Central memory CD4-positive, alpha-beta T cell (primary cell): ENCODE measurements at places on chromosomes 4 and X.

GRCh38 chrX:151393514-151393913 is 3.5 kb upstream of the VMA21 start:
- peak; percentile 81 for DNase-seq

DNA sequence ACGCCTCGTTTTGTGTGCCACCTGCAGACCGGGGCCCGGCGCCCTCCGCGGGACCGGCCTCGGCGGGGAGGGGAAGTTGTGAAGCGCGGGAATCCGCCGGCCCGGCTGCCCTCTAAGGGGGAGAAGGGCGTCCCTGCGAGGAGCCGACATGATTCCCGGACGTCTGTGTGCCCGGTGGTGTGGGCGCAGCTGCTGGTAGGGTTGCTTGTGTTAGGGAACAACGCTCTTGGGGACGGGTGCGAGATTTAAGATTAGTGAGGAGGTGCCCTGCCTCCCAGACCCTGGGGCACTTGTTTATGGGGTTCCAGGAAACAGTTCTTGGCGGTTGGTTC is 627 bp downstream of the CDKN2AIP start:
- no peak for DNase-seq

DNA sequence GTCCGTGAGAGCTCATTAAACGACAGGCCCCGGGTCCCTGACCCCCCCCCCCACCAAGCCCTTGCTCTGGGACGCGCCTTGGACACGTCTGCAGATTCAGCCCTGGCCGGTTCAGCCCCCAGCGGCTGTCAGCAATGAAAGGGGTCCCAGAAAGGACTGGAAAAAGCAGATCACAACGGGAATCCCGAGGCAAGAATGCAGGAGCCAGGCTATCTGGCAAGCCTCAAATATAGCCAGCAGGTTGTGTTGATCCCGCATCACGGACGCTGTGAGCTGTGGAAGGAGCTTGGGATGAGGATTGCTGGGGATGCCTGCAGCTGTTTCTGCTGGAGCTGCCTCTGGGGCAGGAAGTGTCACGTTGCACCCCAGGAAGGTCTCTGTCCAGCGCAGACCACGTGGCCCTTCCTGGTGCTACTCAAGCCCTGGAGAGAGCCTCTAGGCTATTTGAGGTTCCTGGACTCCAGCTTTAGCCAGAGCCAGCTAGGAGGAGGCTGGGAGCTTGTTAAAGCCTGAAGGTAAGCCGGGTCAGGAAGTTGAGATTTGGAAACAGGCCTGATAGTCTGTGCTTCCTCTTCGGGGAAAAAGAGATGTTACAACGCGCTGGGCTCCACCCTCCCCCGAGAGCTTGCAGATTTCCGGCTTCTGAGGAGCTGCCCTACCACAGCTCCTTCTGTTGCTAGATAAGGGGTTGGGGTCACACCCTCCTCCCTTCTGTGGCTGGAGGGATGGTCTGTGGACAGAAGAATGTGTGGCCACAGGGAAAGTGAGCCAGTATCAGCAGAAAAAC is 19.3 kb upstream of the CSF2RA start:
- peak; percentile 38 for DNase-seq

DNA sequence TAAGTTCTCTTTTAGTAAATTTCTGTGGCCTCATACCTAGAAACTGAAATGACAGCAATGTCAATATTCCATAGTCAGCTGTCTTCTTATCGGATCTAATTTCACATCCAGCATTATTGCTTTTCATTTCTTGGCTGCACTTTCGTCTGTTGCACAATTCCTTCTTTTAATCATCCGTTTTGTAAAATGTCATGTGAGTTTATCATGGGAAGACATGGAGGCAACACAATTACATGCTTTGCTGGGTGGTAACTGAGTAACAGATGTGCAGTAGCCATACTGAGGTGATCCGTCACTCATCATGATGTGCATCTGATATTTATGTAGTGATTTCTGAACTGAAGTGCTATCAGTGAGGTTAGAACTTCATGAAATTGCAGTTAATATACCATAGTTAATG is 68.3 kb upstream of the SLC7A11 start:
- DNase-seq: no peak

GRCh38 chr4:31009926-31010325 is 289.8 kb downstream of the PCDH7 start:
- no peak for DNase-seq

GRCh38 chr4:40334591-40335524 is at the start of gene CHRNA9:
TSS of gene CHRNA9 (plus strand) at chr4:40335333. CDS start at chr4:40335468, 135 bp downstream.
- DNase-seq: no peak

- no peak for DNase-seq
These were observed 89.0 kb upstream of the STOX2 start for GRCh38 chr4:183816077-183816476.

- DNase-seq: no peak
These were observed 172.7 kb downstream of the MID1 start for GRCh38 chrX:10447564-10448214.

DNA sequence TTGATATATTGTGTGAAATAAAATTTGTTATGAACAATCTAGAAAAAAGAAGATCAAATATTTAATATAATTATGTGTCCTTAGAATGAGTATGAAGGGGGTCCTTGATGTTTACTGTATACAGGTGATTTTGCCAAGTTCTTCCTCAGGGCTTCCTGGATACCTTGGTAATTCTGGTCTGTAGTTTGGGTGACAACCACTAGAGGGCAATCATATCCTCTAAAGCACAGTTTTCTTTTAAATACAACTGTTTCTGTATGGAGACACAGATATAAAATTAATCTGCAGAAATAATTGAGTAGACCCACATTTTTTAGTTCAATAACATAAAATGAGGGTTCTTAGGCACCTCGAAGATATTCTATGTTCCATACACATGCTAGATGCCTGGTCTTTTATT is 157.7 kb downstream of the SPANXN1 start:
- DNase-seq: no peak

GRCh38 chrX:45400027-45400779 is 199.5 kb upstream of the DIPK2B start:
- DNase-seq: no peak

GRCh38 chr4:77910676-77911075 is 48.0 kb downstream of the MRPL1 start:
- DNase-seq: no peak

- no peak for DNase-seq
These were observed 8.4 kb upstream of the SH3RF1 start for GRCh38 chr4:169279108-169279507.

GRCh38 chrX:80755174-80755573 is 54.5 kb downstream of the BRWD3 start:
- DNase-seq: no peak
